ENCODE measurements at places on chromosomes 11 and 22. TPM values are rescaled to one million over a fixed set of nuclear protein-coding genes. Genes with fewer than 3 reads are reported as not detected.

Gene TTC28
- total RNA-seq = 45.1 TPM

Gene GLYAT
- not detected for total RNA-seq

Gene GLYATL1B
- not detected for total RNA-seq

Gene C22orf31
- total RNA-seq = not detected

Gene OR5P2
- total RNA-seq = not detected

Gene MCM5
- 15.0 TPM for total RNA-seq

Gene GGTLC2
- total RNA-seq = not detected

Gene CD82
- 30.7 TPM for total RNA-seq

Gene DMC1
- 0.10 TPM for total RNA-seq

Gene TRIM51
- not detected for total RNA-seq

Gene CRYBB2
- not detected for total RNA-seq

Gene SOX10
- total RNA-seq = not detected

Gene ROBO4
- total RNA-seq = 3.9 TPM

Gene CALCA
- not detected for total RNA-seq

Gene MYRF
- 0.44 TPM for total RNA-seq

Gene RFPL2
- not detected for total RNA-seq

Gene GGT1
- total RNA-seq = 0.69 TPM

Gene SOX6
- total RNA-seq = 2.2 TPM

Gene HBG1
- not detected for total RNA-seq

Gene SPDYC
- not detected for total RNA-seq

Gene MS4A4E
- total RNA-seq = not detected

Gene MMP8
- not detected for total RNA-seq

Gene PKP3
- 3.5 TPM for total RNA-seq

Gene SLC25A45
- total RNA-seq = 3.9 TPM

Gene ALDH3B2
- not detected for total RNA-seq

Gene MYO7A
- total RNA-seq = 0.56 TPM

Gene SDHD
- total RNA-seq = 88.9 TPM

Gene CASP12
- not detected for total RNA-seq

Gene ADAMTS15
- 28.5 TPM for total RNA-seq

Gene KDM4D
- total RNA-seq = 0.64 TPM

Gene TRPM5
- total RNA-seq = not detected

Gene SYT12
- total RNA-seq = 2.2 TPM

Gene KCTD17
- 13.9 TPM for total RNA-seq

Gene CCDC188
- 0.75 TPM for total RNA-seq

Gene CYB5R3
- 143 TPM for total RNA-seq

Gene UQCR10
- 78.5 TPM for total RNA-seq

Gene FUT4
- total RNA-seq = 5.2 TPM

Gene CYP2D6
- total RNA-seq = not detected

Gene CKAP5
- 40.5 TPM for total RNA-seq

Gene SLC22A12
- not detected for total RNA-seq

Gene KCTD14
- 0.54 TPM for total RNA-seq

Gene P2RX6
- total RNA-seq = 0.94 TPM

Gene APOL4
- total RNA-seq = 4.3 TPM

Gene CST6
- 0.20 TPM for total RNA-seq

Gene CCND1
- total RNA-seq = 83.2 TPM

Gene TEX54
- total RNA-seq = not detected

Gene MMP27
- total RNA-seq = not detected

Gene GRM5
- not detected for total RNA-seq

Gene GANAB
- total RNA-seq = 322 TPM

Gene KCNQ1OT1
- 1.1 TPM for total RNA-seq

All from cardiac ventricle fibroblast (primary cell).